ENCODE measurements at places on chromosomes 2 and 18.

GRCh38 chr2:1739961-1740715, 4.2 kb downstream of the PXDN start:
- no peak for DNase-seq

DNA sequence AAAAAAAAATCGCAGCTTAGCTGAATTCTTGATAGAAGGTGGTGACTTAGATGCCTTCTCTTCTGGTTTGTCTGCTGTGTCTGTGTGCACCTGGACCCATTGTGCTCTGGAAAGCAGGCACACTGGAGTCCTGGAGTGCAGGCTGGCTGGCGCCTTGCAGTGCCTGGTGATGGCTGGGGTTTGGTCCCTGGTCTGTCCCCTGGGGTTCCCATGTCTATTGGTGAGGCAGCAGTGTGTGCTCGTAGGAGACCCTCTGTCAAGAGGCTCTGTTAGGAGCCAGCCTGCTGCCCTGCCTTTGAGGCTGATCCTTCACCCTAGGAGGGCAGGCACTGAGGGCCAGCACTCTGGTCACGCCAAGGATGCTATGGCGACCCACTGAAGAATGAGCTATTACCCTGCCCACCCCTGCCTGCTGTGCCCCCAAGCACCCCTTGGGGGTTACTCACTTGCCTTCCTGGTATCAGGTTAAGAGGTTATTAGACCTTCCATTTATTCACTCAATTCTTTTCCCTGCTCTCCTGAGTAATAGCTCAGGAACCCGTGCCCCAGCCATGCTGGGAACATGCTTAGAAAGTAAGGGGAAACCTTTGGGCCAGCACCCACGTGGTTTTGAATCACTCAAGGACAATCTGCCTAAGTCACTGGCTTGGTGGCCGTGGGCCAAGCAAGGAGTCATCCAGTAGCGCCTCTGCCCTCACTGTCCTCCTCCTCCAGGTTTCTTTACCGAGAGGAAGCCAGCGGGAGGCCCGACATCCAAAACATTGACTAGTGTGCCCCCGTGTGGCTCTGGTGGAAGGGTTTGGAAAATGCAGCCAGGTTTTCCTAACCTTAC, 284.5 kb downstream of the PRKCE start:
- DNase-seq: no peak

GRCh38 chr2:169676357-169676756, 17.8 kb downstream of the CFAP210 start:
- DNase-seq: no peak

DNA sequence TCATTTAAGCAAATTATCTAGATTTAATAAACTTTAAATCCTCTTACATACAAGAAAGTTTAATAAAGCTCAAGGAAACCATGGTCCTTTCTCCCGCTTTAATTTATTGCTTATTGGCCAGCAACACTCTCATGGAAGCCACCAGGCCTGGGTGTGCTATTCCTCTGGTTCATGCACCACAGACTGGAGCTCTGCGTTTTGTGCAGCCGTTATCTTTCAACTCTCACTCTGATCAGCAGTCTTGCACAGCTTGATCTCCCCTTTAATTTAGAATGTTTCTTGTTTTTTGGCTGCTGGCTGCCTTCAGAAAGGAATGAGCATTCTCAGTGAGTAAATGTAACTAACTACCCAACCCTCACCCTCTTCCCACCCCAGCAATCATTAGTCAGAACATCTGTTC, 318.7 kb downstream of the MEIS1 start:
- no peak for DNase-seq

DNA sequence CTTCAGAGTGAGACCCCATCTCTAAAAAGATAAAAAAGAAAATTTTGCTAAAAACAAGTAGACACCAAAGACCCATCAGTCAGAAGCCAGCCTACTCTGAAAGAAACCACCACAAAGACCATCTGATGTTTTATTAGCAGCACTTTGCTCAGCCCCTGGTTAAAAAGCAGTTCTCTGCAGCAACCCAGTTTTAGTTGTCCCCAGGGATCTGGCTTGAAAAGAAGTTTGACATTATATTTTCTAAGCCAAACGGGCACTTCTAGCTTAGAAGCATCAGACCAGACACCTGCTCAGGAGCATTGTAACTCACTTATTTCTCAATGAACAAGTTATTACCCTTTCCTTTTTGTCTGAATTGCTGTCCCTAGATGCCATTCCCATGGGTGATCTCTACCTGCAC, 164.2 kb upstream of the ETAA1 start:
- no peak for DNase-seq

DNA sequence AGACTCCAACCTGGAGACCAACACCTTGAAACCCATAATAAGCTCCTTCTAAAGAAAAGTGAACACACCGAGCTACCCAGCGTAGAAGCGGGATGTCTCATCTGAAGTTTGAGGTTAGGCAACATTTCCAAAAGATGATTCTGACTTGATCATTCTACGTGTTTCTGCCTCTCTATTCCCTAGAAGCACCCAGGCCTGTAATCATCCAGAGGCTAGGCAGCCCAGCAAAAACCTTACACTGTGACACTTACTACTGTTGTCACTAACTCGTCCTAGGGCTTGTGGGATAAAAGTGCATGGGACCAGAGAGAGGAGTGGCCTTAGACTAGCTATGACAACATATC, 1.4 kb downstream of the ZBTB14 start:
- no peak for DNase-seq

DNA sequence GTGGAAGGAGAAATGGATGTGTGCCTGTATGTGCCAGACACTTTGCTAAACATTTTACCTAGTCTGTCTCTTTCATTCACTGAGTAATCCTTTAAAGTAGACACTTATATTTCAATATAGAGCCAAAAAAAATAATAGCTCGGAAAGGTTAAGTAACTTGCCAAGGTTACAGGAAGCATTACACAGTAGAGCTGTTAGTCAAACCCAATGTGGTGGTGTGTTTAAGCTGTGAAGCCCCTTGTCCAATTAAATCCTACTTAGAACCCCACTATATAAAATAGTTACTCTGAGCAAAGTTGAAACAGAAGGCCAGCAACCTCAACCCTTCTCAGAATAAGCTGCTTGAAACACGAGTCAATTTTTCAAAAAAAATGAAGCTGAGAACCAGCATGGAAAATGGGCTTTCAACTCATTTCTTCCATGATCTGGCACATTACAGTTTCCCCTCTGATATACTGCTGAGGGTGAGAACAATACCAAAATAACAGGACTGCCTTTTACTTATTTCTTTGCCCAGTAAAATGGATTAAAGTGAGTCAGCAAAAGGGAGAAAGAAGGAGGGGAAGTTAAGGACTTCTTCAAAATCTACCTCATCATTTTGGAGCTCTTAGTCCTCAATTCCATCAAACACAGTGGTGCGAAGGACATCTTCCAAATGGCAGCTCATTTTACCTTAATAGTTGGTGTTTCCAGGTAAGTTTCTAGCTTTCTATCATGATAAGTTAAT, 7.9 kb downstream of the RDH14 start:
- no peak for DNase-seq

GRCh38 chr2:1743396-1744150, 742 bp downstream of the PXDN start:
- no peak for DNase-seq

DNA sequence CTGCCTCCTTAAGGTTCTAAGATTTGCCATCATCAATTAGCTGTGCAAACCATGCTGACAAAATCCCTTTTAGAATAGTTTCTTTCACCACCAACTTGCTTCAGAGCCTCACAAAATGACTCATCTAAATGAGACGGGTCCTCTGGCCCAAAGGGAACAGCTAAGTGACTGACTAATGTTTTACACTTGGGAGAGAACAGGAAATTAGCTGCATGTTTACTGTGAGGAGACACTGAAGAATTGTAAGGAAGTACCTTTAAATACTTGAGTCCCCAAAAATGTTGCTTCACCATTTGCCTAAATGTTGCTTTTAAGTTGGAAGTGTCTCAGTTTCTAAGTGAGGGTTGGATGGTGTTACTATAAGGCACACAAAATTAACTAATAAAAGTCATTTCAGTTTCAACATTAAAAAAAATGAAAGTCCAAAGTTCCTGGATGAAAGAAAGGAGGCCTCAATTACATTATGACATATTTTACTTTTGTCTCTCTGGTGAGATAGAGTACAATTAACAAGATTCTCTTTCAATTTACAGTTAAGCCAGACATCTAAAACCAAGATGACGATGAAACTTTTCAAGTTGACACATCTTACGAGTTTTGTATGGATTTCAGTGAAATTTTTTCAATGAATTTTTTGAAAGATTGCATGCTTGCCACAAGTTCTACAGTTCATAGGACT, 229.1 kb upstream of the FN1 start:
- DNase-seq: no peak

- no peak for DNase-seq
Observed at GRCh38 chr2:101047075-101047766, 45.1 kb downstream of the RPL31 start.

DNA sequence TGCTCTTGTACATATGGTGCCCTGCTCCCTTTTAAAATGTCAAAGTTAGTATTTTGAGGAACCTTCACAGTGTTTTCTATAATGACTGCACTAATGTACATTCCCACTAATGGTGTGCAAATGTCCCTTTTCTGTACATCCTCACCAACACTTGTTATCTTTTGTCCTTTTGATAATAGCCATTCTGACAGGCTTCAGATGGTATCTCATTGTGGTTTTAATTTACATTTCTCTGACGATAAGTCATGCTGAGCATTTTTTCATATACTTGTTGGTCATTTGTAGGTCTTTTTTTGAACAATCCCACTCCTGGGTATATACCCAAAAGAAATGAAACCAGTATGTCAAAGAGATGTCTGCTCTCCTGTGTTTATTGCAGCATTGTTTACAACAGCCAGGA, 268.3 kb downstream of the FBXO15 start:
- DNase-seq: no peak

DNA sequence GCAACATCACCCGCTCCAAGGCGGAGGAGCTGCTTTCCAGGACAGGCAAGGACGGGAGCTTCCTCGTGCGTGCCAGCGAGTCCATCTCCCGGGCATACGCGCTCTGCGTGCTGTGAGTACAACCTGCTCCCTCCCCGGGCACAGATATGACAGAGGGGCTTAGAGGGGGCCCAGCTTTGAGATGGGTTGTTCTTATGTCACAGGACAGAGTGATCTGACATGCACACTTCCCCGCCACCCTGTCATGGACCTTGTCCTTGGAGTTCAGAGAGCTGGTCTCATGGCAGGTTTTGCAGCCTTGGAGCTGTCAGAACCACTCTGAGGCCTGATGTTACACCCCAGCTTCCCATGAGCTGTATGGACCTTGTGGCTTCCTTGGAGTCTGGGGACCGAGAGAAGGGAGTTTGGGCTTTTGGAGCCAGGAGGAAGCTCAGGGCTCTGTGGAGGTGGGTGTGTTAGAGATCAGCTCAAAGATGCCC, 398 bp downstream of the INPP5D start:
- DNase-seq: no peak

- DNase-seq: no peak
Observed at GRCh38 chr2:156812496-156812895, 376.3 kb downstream of the GPD2 start.

DNA sequence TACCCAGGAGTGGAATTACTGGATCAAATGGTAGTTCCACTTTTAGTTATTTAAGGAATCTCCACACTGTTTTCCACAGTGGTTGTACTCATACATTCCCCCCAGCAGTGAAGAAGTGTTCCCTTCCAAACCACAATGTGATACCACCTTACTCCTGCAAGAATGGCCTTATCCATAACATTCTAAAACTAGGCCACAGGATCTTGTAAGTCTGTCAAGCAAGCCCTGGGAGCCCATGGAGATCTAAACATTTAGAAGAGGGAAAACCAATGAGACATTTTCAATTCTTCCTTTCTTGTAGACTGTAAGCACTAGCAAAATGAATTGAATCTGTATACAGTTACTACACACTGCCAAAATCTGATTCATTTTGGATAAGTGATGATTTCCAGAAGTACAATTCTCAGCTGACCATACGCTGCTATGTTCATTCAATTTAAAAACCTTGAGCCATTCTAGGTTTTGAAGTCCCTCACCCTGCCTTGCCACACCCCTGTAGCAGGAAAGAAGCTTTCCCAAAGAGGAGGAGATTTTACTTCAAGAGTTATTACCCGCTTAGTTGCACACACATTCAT, 149.1 kb downstream of the SLC8A1 start:
- no peak for DNase-seq

DNA sequence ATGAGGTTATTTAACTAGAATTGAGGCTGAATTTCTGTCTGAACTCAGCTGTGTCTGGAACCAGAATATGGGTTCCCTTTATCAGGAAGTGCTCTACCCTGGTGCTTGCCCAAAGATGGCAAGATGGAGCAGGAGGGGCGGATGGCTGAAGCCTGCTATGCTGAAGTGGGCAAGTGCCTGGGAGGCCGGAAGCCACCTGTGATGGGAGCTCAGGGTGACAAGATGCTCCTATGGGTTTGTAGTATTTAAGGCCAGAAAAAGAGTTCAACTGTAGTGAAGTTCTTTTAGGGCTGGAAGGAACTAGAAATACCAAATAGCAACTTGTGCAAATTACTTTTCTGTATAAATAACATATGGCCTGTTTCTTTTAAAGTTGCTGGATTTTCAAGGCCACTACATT, 808.9 kb upstream of the RAB6C start:
- DNase-seq: no peak

All from stimulated activated CD8-positive, alpha-beta memory T cell treated with anti-CD3 and anti-CD28 coated beads, Interleukin-7, amount 100 ng/mL, for 1 hour (primary cell).